ENCODE measurements at places on chromosomes 13 and 19.
A peak's percentile ranks its signal among the peaks of the same experiment; 100 is the strongest.

DNA sequence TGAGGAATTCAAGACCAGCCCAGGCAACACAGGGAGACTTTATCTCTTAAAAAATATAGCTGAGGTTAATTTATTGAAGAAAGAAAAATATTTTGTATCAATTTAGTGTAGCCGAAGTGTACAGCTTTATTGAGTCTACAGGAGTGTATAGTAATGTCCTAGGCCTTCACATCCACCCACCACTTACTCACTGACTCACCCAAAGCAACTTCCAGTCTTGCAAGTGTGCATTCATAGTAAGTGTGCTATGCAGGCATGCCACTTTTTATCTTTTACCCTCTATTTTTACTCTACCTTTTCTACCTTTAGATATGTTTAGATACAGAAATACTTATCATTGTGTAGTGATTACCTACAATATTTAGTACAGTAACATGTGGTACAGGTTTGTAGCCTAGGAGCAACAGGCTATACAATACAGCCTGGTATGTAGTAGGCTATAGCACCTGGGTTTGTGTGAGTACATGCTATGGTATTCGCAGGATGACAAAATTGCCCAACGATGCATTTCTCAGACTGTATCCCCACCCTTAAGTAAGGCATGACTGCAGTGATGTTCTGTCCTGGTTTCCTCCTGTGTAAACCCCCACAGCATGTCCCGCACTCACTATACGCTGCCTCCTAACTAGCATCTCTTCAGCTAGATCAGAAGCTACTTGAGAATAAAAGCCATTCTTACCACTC is 15.3 kb upstream of the ATP12A start:
- no peak for DNase-seq

DNA sequence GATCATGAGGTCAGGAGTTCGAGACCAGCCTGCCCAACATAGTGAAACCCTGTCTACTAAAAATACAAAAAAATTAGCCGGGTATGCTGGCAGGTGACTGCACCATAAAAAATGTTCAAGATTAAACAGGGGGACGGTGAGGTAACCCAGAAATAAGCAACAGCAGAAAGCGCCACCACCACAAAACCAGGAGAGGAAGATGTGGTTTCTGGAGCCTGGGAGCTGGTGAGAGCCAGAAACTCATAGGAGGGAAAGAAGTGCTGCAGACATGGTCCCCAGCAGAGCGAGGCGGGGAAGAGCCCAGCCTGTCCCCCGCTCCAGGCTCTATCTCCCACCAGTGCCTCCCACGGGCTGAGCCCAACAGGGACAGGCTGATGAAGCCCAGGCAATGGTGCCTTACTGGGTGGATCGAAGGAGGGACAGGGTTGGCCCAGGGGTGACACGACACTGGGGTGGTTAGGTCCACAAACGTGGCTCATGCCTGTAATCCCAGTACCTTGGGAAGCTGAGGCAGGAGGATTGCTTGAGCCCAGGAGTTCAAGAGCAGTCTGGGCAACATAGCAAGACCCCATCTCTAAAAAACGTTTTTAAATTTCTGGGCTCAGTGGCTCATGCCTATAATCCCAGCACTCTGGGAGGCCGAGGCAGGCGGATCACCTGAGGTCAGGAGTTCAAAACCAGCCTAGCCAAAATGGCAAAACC is 19.0 kb downstream of the SPC24 start:
- no peak for DNase-seq

DNA sequence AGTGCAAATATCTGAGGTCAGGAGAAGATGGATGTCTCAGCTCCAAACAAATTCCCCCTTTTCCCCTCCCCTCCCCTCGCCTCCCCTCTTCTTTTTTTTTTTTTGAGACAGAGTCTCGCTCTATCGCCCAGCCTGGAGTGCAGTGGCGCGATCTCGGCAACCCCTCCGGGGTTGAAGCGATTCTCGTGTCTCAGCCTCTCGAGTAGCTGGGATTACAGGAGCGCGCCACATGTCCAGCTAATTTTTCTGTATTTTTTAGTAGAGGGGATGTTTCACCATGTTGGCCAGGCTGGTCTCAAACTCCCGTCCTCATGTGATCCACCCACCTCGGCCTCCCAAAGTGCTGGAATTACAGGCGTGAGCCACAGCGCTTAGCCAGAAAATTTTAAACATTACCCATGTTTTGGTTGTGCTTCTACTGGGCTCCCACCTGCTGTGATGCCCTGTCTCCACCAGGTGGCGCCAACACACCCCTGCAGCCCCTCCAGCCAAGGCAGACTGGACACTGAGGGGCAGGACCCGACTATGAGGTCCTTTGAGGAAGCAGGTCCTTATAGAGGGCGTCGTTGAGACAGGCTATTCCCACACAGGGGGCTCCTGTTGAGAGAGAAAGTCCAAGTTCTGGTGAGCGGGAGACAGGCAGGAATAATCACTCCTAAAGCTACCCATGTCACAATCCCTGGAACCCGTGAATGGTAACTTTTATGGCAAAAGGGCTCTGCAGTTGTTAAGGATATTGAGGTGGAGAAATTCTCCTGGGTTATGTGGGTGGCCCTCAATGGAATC is 6.3 kb downstream of the ERICH4 start:
- peak; percentile 56 for DNase-seq

GRCh38 chr19:485077-485476 is 11.2 kb upstream of the MADCAM1 start:
- no peak for DNase-seq

- no peak for DNase-seq
These were observed 1235.2 kb upstream of the SLC10A2 start for GRCh38 chr13:104301171-104301975.
